Heart left ventricle (tissue), 16 donors: ENCODE measurements at places on chromosomes 4 and X. TPM values are rescaled to one million over a fixed set of nuclear protein-coding genes. Genes with fewer than 3 reads are reported as not detected.

Gene RXFP1
- total RNA-seq, result not detected

Gene MAGEB10
- not detected for total RNA-seq

Gene MOB1B
- total RNA-seq, result 19.6 TPM

Gene IQCM
- not detected for total RNA-seq

Gene SPIN2A
- 0.37 TPM for total RNA-seq

Gene HTN3
- total RNA-seq, result not detected

Gene PDGFRA
- 11.9 TPM for total RNA-seq

Gene ARR3
- total RNA-seq, result not detected

Gene MAGEA1
- total RNA-seq, result not detected

Gene DNAAF6
- total RNA-seq, result not detected

Gene C4orf51
- total RNA-seq, result not detected
